Stomach (tissue), 19 donors: ENCODE measurements at places on chromosomes 3 and 15. TPM values are rescaled to one million over a fixed set of nuclear protein-coding genes. Genes with fewer than 3 reads are reported as not detected.

The CLSTN2 gene
- total RNA-seq, result 2.0 TPM

- DNase-seq, result no peak
Measured at GRCh38 chr15:48367483-48367882, 36.3 kb downstream of the DUT start.

GRCh38 chr15:42373274-42373673 is 14.0 kb downstream of the CAPN3 start:
- no peak for DNase-seq

The DUOXA1 gene
- total RNA-seq, result 19.3 TPM

The RTP1 gene
- not detected for total RNA-seq
